ENCODE measurements at places on chromosomes 4 and X. TPM values are rescaled to one million over a fixed set of nuclear protein-coding genes. Genes with fewer than 3 reads are reported as not detected.

ZNF157 gene
- total RNA-seq: not detected

AVPR2 gene
- total RNA-seq: not detected

SULT1B1 gene
- total RNA-seq: 0.27 TPM

TMEM35A gene
- total RNA-seq: not detected

PRDM8 gene
- total RNA-seq: 1.8 TPM

DCAF12L1 gene
- total RNA-seq: not detected

RBM47 gene
- 86.6 TPM for total RNA-seq

HMX1 gene
- not detected for total RNA-seq

TEC gene
- total RNA-seq: 5.4 TPM

SLITRK4 gene
- total RNA-seq: not detected

UCHL1 gene
- total RNA-seq: 19.3 TPM

GPR119 gene
- not detected for total RNA-seq

- H3K27me3 ChIP-seq: no peaks in the 10 kb centered on the region
- peak overlapping the region; percentile 98 for H3K27ac ChIP-seq
- H3K4me1 ChIP-seq: no peaks in the 10 kb centered on the region
- no peak for DNase-seq
- H3K36me3 ChIP-seq: peaks cover 14% of the 10 kb centered on the region
Measured at GRCh38 chr4:15479913-15480185, 10.2 kb downstream of the CC2D2A start.

GRCh38 chrX:37800717-37801116 lies 20.9 kb downstream of the CYBB start:
- no peak for DNase-seq
- H3K36me3 ChIP-seq: no peaks in the 10 kb centered on the region
- no peak overlapping the region for H3K27ac ChIP-seq
- H3K4me1 ChIP-seq: peaks cover 6% of the 10 kb centered on the region

- peak overlapping the region; percentile 34 for H3K4me3 ChIP-seq
- no peaks in the 10 kb centered on the region for H3K27me3 ChIP-seq
- H3K4me1 ChIP-seq: no peaks in the 10 kb centered on the region
- H3K36me3 ChIP-seq: peaks cover 17% of the 10 kb centered on the region
Measured at GRCh38 chr4:992297-993110, 700 bp downstream of the SLC26A1 start.

DNA sequence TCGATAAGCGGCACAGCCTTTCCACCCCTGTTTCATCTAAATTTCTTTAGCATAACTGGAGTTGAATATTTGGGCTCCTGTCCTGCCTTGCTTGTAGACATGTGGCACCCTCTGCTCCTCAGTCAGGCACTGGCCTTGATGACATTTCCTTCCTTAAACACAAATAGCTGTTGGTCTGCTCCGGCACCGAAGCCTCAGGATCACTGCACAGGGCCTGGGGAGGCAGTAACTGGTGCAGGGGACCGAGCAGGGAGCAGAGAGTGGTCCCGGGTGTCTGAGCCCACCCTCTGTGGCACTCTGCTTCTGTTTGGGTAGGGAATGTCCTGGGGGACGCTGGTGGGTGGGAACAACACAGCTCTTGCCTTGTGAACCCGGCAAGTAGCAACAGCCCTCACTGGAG lies 13.6 kb downstream of the RGS12 start:
- H3K4me1 ChIP-seq: peaks cover 8% of the 10 kb centered on the region
- no peaks in the 10 kb centered on the region for H3K36me3 ChIP-seq
- DNase-seq: no peak

DNA sequence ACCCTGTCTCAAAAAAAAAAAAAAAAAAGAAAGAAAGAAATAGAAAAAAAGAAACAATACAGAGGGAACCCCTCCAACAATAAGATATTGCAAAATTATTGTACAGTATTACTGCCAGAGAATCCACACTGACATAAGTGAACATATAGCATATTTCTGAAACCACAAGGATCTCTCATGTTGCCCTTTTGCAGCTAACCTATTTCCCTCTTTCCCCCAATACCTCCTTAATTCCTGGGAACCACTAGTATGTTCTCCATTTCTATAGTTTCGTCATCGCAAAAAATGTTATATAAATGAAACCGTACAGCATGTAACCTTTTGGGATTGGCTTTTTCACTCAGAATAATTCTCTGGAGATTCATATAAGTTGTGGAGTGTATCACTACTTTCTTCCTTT lies 20.0 kb upstream of the BMP2K start:
- no peak overlapping the region for H3K4me3 ChIP-seq
- H3K4me1 ChIP-seq: no peaks in the 10 kb centered on the region
- H3K27me3 ChIP-seq: no peaks in the 10 kb centered on the region
- no peaks in the 10 kb centered on the region for H3K36me3 ChIP-seq
- no peak overlapping the region for H3K27ac ChIP-seq
- no peak for DNase-seq

- peaks cover 18% of the 10 kb centered on the region for H3K36me3 ChIP-seq
- DNase-seq: no peak
Measured at GRCh38 chr4:53463340-53463739, 85.9 kb downstream of the FIP1L1 start.

GRCh38 chr4:185217408-185217975 lies 8.1 kb downstream of the SNX25 start:
- H3K27ac ChIP-seq: no peak overlapping the region
- no peaks in the 10 kb centered on the region for H3K27me3 ChIP-seq
- peaks cover 5% of the 10 kb centered on the region for H3K36me3 ChIP-seq
- H3K4me1 ChIP-seq: peaks cover 17% of the 10 kb centered on the region

DNA sequence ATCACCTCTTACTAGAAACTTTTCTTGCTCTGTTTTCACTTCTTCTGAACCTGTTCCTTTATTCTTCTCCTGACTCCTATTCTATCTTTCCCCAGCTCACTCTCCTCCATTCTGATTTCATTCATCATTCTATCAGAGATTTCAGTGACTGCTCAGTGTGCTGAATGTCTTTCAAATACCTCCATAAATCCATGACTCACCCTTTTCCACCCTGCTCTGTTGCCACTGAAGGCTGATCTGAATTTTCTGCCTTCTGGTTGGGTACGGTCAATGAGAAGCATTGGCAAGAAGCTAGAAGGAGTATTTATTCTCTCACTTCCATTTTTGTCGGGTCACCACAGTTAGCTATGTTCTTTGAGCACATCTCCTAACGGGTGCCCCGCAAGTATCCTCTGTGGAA lies 265.9 kb downstream of the CBLL2 start:
- H3K27ac ChIP-seq: no peak overlapping the region
- H3K4me3 ChIP-seq: no peak overlapping the region
- H3K36me3 ChIP-seq: no peaks in the 10 kb centered on the region
- H3K27me3 ChIP-seq: no peaks in the 10 kb centered on the region
- no peak for DNase-seq

DNA sequence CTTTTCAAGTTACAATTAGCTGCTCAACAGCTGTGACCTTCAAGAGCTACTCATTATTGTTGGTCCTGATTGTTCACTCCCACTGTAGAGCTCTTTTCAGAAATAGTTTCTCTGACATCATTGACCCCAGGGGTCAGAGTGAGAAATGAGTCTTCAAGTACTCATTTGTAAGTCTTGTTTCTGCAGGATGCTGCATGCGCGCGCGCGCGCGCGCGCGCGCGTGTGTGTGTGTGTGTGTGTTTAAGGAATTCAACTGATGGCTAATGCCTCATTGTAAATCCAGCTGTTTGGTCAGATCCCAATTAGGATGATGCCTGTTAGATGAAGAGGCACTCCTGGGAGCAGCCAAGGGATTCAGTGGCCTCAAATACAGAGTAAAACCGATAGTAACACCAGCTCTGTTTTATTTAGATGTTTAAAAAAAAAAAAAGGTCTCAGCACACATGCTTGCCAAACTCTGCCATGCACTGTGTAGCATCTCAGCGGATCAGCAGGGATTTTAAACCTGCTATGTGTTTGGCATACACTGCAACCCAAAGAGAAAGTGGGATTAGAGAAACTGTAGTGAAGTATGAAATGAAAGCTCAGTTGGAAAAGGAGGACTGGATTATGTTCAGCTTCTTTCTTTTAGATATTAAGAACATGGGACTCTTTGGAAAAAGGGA lies 332.3 kb downstream of the ADGRL3 start:
- H3K27me3 ChIP-seq: no peaks in the 10 kb centered on the region
- no peaks in the 10 kb centered on the region for H3K4me1 ChIP-seq
- DNase-seq: no peak
- no peaks in the 10 kb centered on the region for H3K36me3 ChIP-seq
- H3K4me3 ChIP-seq: no peak overlapping the region

DNA sequence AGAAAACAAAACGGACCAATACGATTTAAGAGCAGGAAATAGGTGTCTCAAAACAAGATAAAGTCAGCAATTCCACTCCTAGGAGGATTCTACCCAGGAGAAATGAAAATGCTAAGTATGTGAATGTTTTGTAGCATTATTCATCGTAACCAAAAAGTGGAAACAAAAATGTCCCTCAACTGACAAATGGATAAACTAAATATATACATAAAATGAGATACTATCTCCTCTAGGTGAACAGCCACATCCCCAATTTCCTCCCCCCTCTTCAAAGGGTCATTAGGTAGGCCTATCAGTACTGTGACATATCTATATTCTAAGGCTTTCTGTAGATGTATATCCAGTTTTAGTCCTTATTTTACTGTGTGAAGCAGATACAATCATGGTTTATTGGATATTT lies 18.0 kb downstream of the DDX3X start:
- H3K36me3 ChIP-seq: peaks cover 58% of the 10 kb centered on the region
- peaks cover 8% of the 10 kb centered on the region for H3K4me1 ChIP-seq
- no peaks in the 10 kb centered on the region for H3K27me3 ChIP-seq
- peak overlapping the region; percentile 92 for H3K27ac ChIP-seq

- no peaks in the 10 kb centered on the region for H3K27me3 ChIP-seq
- peak; percentile 13 for DNase-seq
- peak overlapping the region; percentile 64 for H3K4me3 ChIP-seq
- H3K4me1 ChIP-seq: peaks cover 45% of the 10 kb centered on the region
- H3K36me3 ChIP-seq: no peaks in the 10 kb centered on the region
Measured at GRCh38 chr4:48699475-48699874, 80.6 kb downstream of the FRYL start.

GRCh38 chr4:118762155-118762554 lies 73.8 kb downstream of the SEC24D start:
- H3K27me3 ChIP-seq: no peaks in the 10 kb centered on the region
- H3K4me3 ChIP-seq: no peak overlapping the region
- no peak overlapping the region for H3K27ac ChIP-seq
- H3K4me1 ChIP-seq: no peaks in the 10 kb centered on the region
- peaks cover 12% of the 10 kb centered on the region for H3K36me3 ChIP-seq

DNA sequence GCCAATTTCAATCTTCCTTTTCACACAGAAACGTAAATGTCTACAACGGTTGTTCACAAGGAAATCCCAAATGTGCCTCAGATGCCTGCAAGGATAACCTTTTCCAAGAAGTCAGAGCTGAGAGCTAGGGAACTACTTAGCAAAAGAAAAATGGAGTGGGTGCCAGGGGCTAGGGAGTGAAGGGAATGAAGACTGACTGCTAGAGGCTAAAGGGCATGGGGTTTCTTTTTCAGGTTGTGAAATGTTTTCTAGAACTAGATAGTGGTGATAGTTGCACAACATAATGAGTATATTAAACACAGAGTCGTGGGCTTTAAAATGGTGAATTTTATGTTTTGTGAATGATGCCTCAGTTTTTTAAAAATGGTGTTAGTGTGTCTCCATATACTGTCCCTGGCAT lies 53.4 kb downstream of the CD99L2 start:
- no peak overlapping the region for H3K4me3 ChIP-seq
- no peaks in the 10 kb centered on the region for H3K36me3 ChIP-seq
- H3K27me3 ChIP-seq: no peaks in the 10 kb centered on the region
- no peak overlapping the region for H3K27ac ChIP-seq
- no peak for DNase-seq

- H3K4me3 ChIP-seq: no peak overlapping the region
Measured at GRCh38 chr4:145784036-145784435, 104.1 kb downstream of the C4orf51 start.

- H3K4me3 ChIP-seq: no peak overlapping the region
- H3K27me3 ChIP-seq: no peaks in the 10 kb centered on the region
- DNase-seq: peak; percentile 60
- no peak overlapping the region for H3K27ac ChIP-seq
- peaks cover 21% of the 10 kb centered on the region for H3K4me1 ChIP-seq
- H3K36me3 ChIP-seq: no peaks in the 10 kb centered on the region
Measured at GRCh38 chrX:65644621-65645289, 22.7 kb upstream of the MSN start.

DNA sequence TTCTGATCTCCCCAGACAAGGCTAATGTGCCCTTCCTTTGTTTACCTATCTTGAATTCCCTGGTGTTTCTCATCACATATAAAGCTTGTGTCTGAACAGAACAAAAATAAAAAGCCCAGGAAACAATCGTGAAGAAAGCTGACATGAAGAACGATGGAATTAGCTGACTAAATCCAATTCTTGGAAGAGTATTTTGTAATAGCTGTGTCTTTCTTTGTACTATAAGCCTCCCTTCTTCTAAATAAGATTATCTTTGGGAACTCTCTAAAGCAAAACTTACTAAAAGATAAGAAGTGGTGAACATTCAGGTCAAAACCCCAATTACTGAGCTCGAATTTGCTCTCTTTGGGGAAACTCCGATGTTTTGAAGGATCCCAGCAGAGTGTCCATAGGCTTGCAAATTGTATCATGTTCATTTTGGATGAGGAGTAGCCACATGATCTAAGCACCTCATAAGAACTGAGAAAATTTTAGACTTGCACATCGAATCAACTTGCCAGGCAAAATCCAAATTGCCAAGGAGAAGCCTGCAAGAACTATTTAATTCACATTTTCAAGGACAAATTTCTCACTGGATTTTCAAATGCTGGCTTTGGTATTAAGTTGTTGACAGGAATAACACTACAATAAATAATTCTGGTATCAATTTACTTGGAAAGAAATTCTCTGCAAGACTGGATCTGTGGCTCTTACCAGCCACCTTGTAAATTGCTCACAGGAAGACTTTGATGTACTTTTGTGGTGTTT lies 106.2 kb downstream of the LNX1 start:
- DNase-seq: no peak
- no peaks in the 10 kb centered on the region for H3K27me3 ChIP-seq
- no peak overlapping the region for H3K4me3 ChIP-seq

Data from Calu3 (cell line).